Activated CD4-positive, alpha-beta memory T cell treated with anti-CD3 and anti-CD28 coated beads, Interleukin-2, amount 10 ng/mL, durations not matched to agents 7 days and 5 days (primary cell): ENCODE measurements at places on chromosomes 3 and 15. TPM values are rescaled to one million over a fixed set of nuclear protein-coding genes. Genes with fewer than 3 reads are reported as not detected.

- no peak for DNase-seq
- peak overlapping the region; percentile 47 for H3K27ac ChIP-seq
- H3K4me3 ChIP-seq: no peak overlapping the region
- peaks cover 45% of the 10 kb centered on the region for H3K4me1 ChIP-seq
- H3K36me3 ChIP-seq: peaks cover 84% of the 10 kb centered on the region
Measured at GRCh38 chr3:30692498-30693130, 86.2 kb downstream of the TGFBR2 start.

DNA sequence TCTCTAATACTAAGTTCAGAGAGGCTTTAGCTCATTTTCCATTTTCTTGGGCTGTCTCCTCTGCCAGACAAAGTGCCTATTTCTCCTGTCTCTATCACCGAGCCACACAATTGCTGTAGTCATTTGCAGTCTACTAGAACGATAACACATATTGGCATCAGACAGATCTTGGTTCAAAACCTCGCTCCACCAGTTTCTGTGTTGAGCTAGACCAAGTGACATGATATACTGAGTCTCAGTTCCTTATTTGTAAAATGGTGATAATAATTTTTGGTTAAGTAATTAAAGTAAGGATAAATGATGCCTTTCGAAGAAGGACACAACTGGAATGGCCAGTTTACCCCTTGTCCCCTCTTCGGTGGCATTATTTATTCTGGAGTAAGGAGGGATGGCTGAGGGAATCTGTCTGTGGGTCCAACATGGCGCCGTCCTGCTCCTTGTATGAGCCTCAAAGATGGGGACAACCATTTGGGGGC lies 398 bp upstream of the RAB7A start:
- peaks cover 9% of the 10 kb centered on the region for H3K27me3 ChIP-seq
- peaks cover 45% of the 10 kb centered on the region for H3K4me1 ChIP-seq
- peak overlapping the region; percentile 85 for H3K4me3 ChIP-seq
- DNase-seq: no peak
- peaks cover 20% of the 10 kb centered on the region for H3K36me3 ChIP-seq

GRCh38 chr15:79233236-79233635 lies 49.3 kb upstream of the ANKRD34C start:
- peaks cover 25% of the 10 kb centered on the region for H3K27me3 ChIP-seq
- DNase-seq: no peak

- H3K4me3 ChIP-seq: no peak overlapping the region
- H3K36me3 ChIP-seq: no peaks in the 10 kb centered on the region
- no peak overlapping the region for H3K27ac ChIP-seq
- H3K4me1 ChIP-seq: no peaks in the 10 kb centered on the region
Measured at GRCh38 chr3:42815826-42816225, 6.6 kb downstream of the ACKR2 start.

DNA sequence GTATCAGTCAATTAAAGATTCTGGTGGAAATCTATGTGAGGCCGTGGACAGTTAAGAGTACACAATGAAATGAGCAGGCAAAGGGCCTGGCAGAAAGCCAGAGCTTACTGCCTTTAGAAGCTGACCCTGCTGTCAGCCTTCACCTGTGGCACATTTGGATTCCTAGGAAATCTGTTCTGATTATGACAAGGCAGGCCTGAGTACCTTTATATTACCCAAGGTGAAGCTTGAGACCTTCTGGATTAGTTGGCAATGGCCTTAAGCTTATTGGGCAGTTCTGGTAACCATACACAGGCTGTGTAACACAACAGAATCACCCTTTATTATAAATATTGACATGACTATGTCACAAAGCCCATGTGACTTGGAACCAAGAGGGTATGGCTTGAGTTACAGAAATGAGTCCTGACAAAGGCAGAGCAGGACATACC lies 43.2 kb downstream of the NBEAL2 start:
- H3K36me3 ChIP-seq: peaks cover 24% of the 10 kb centered on the region
- no peak overlapping the region for H3K4me3 ChIP-seq
- peaks cover 44% of the 10 kb centered on the region for H3K4me1 ChIP-seq
- H3K27ac ChIP-seq: no peak overlapping the region
- DNase-seq: no peak

- no peaks in the 10 kb centered on the region for H3K27me3 ChIP-seq
- no peaks in the 10 kb centered on the region for H3K4me1 ChIP-seq
- no peaks in the 10 kb centered on the region for H3K36me3 ChIP-seq
- no peak for DNase-seq
- H3K4me3 ChIP-seq: no peak overlapping the region
- H3K27ac ChIP-seq: no peak overlapping the region
Measured at GRCh38 chr3:171649267-171649666, 161.0 kb downstream of the PLD1 start.

DNA sequence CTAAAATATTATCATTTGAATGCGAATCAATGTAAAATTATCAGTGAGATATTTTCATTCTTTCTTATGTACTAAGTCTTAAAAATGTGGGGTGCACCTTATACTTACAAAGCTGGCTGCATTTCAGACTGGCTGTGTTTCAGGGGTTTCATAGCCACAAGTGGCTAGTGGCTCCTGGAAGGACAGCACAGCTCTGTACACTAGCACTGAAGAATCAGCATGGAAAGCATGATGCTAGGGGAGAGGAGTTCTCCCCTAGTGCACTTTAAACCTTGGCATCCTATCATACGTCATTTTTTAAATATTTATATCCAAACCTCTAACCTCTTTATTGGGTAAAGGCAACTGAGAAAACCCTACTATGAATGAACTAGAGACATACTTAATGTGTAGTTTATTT lies 66.4 kb downstream of the ECT2 start:
- H3K36me3 ChIP-seq: peaks cover 37% of the 10 kb centered on the region
- no peaks in the 10 kb centered on the region for H3K4me1 ChIP-seq
- no peak for DNase-seq
- no peak overlapping the region for H3K4me3 ChIP-seq
- no peaks in the 10 kb centered on the region for H3K27me3 ChIP-seq

The MUSTN1 gene
- total RNA-seq: 4.4 TPM

The PLSCR2 gene
- not detected for total RNA-seq

The P2RY14 gene
- total RNA-seq: 1.2 TPM

The SLC28A1 gene
- total RNA-seq: not detected

The SLCO2A1 gene
- not detected for total RNA-seq
